ENCODE measurements at places on chromosomes 13 and 19.

DNA sequence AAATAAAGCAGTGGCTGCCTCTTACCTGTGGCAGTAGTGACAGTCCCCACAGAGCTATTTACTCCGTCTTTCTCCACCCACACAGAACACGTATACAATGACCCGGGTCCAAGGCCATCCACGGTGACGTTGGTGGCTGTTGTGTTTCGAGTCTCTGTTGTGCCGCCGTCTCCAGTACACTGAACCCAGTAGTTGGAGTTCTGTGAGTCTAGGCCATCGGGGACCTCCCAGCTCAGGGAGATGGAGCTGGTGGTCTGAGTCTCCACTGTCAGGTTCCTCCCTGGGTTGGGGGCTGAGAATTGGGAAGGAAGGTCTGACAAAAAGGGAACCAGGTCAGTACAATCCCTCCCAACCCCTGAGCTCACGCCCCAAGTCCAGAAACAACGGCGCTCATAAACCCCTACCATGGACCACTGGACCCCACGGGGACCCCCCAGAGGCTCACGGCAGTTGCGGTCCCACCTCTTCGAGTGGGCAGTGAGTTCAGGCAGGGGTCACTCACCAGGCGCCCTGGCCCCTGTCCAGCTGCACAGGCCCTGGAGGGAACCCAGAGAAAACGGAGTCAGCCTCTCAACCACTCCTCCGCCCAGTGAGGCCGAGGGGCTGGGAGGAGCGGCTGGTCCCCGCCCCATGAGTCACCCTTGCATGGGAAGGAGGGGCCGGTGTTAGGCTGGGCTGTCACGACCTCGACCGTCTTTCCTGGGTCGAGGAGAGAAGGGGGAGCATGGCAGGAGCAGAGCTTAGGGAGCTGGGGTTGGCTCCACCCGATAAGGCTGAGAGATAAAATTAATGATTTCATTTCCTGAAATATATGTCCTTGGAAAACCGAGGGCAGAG is 2.4 kb downstream of the PTPRH start:
- peak; percentile 92 for DNase-seq

DNA sequence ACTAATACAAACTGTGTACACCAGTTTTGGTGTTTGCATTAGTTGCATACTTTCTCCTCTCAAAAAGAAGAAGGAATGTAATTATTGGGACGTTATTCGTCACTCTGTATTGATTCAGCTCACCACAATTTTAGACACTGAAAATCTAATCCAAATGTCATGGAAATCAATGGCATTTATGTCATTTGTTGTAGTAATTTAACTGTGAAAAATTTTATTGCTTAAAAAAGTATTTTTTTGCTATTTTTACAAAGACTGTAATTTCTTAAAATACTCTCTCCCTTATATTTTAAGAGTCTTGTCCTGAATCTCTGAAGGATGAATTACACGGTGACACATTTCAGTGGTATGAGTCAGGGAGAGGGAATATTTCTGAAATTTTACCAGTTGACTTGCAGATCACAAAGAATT is 2117.6 kb downstream of the PCDH9 start:
- DNase-seq: no peak

DNA sequence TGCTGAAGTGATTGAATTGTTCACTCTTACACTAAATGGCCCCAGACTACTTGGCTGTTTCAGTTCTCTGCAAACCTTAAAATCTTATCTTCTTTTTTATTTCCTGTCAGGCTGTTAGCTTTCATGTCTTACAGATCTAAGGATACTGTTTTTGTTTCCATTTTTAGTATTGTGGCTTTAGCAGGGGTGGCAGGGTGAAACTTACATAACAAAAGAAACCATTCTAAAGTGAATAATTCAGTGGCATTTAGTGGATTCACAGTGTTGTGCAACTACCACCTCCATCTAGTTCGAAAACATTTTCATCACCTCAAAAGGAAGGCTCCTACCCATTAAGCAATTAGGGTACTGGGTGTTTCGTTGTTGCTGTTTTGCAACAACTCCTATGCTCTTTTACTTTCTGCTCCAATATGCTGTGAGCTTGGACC is 19.8 kb downstream of the TMEM272 start:
- no peak for DNase-seq

DNA sequence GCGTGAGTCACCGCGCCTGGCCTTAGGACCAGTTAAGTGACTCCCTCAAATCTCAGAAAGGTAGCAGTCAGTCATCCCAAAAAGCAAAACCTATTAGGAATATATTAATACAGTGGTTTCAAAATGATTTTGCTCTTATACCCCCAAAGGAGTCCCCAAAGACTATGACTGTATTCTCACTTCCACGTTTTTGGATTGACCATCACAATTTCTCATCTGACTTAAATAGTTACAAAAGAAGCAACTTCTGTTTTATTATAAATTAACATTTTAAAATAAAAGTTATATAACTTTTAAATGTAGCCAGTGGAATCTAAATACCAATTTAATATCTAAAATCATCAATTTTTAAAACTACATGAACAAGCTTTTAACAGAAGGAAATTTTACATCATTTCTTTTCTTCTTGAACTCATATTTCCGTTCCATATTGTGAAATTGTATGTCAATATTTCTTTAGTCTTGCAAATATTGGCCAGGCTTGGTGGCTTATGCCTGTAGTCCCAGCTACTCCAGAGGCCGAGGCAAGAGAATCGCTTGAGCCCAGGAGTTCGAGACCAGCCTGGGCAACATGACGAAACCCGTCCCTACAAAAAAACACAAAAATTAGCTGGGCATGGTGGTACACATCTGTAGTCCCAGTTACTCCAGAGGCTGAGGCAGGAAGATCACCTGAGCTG is 1.5 kb upstream of the SPART start:
- DNase-seq: no peak

- no peak for DNase-seq
Observed at GRCh38 chr13:112341976-112342735, 34.0 kb upstream of the SPACA7 start.

- no peak for DNase-seq
Observed at GRCh38 chr13:113098162-113098732, 7.3 kb upstream of the F7 start.

- peak; percentile 52 for DNase-seq
Observed at GRCh38 chr19:5628919-5629481, 6.1 kb downstream of the SAFB start.

DNA sequence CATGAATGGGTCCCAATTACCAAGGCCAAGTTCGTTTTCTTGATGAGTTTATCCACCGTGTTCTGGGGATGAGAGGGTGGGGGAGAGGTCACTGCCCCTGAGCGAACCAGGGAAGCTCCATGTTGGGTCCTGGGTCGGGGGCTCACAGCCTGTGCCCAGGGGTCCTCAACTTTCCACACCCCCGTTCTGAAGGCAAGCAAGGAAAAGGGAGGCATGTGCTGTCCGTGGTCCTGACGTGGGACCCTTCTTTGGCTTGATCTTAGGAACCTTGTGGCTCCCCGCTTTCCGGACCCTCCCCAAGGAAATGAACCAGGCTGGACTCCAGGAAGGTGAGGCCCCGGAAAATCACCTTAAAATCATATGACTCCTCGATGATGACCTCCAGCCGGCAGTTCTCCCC is 18.2 kb upstream of the MEIS3 start:
- no peak for DNase-seq

GRCh38 chr13:113771709-113772331 is 12.8 kb downstream of the TMEM255B start:
- DNase-seq: no peak

GRCh38 chr13:30928978-30929377 is 3.5 kb upstream of the TEX26 start:
- DNase-seq: no peak

DNA sequence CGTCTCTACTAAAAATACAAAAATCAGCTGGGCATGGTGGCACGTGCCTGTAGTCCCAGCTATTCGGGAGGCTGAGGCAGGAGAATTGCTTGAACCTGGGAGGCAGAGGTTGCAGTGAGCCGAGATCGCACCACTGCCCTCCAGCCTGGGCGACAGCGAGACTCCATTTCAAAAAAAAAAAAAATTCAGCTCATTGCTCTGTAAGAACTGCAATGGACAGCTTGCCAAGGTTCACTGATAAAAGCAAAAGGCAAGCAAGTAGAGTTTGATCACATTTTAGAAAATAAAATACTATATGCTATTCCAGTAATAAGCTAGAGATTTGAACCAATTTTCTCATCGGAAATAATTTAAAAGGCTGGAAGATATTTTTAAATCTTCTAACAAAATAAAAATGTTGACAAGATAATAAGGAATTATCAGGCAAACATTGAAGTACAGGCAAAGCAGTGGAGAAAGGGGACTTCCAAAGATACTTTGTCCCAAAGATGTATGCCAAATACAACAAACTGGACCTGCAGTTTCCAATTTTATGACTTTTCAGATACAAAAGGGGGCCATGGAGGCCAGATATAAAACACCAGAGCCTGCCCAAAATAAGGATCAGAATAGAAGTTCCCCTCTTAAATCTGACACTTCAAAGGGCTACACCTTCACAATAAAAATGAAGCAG is 29.6 kb downstream of the SLC6A16 start:
- DNase-seq: no peak

GRCh38 chr19:47742634-47743033 is 2.7 kb upstream of the NOP53 start:
- DNase-seq: no peak

GRCh38 chr19:28862238-28862637 is 350.7 kb downstream of the UQCRFS1 start:
- DNase-seq: no peak

- peak; percentile 90 for DNase-seq
Observed at GRCh38 chr19:13764101-13764807, at the start of gene MRI1. MRI1 (plus strand) TSS chr19:13764522; CDS start chr19:13764589, 67 bp downstream.

- DNase-seq: no peak
Observed at GRCh38 chr19:54451331-54451871, 2.4 kb downstream of the LENG8 start.

DNA sequence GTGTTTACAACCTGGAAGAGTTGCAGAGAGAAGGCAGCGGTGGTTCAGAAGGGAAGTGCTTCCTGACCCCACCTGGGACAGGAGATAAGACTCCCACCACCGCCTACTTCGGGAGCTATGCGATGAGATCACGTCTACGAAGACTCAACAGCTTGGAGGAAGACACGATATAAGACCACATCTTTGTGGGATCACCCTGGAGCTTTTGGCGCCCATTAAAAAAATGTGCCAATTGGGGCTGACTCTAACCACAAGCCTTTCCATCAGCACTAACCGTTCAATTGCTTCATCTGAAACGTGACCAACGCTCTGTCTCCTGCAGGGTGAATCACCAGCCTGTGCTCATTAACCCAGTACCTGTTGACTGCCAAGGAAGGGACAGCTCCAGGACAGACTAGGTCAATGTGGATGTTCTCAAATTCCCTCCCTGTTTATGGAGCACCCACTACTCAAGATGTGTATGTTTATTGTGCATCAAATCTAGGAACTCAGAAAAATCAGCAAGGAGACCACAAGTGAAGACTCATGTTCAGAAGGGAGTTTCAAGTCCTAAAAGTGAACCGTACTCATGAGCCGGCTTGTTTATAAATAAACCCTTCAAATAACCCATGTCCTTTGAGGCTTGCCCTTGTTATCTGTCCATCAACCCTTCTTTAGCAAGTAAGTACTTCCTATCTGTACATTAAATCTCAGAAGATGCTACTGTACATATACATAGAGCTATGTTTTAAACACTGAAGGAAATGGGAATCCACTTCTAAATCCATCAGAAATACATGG is 67.5 kb downstream of the LATS2 start:
- DNase-seq: peak; percentile 29

GRCh38 chr19:498511-498891 is 2.2 kb downstream of the MADCAM1 start:
- no peak for DNase-seq

DNA sequence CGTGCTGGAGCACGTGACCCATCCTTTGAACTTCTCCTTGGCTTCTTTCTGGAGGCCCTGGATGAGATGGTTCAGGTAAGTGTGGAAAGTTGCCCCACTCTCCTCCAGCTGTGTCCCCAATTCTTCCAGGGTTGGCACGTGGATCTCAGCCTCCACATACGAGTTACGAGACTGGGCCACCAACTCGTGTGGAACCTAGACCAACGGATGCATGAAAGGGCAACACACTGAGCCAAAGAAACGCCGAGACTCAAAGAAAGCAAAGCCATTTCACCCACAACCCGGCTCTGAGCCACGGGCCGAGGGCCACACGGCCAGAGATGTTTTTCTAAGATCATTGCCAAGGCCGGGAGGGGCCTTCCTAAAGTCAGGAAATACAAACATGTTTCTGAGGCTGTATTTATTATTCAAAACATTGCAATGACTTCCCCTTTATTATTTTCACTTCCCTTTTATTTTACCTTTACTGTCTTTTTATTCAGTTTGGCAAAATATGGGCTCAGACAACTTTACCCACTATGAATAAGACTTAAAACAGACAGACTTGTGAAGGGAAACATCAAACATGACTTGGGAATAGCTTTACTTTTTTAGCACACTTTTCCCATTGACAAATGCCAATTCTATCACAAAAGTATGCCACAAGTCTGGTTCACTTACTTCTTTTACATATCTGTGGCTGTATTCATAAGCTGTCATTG is 94.6 kb downstream of the KL start:
- no peak for DNase-seq

DNA sequence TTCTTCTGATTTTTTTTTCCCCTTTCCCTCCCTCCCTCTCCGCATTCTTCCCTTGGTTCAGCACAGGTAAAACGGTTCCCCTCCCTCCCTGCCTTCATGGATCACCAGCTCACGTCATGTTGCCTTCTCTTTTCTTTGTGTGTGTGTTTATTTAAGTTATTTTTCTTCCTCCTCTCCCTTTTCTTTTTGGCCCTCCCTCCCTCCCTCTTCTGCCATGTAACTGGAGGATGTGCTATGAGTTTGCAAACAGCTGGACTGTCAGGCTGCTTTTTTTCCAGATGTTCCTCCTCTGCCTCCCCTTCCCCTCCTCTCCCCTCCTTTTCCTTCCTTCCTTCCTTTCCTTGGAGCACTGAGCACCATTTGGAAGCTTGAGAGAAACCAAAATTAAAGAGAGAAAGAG is 2.0 kb downstream of the LENG9 start:
- DNase-seq: no peak

GRCh38 chr13:32038343-32038742 is 6.8 kb downstream of the FRY start:
- no peak for DNase-seq

DNA sequence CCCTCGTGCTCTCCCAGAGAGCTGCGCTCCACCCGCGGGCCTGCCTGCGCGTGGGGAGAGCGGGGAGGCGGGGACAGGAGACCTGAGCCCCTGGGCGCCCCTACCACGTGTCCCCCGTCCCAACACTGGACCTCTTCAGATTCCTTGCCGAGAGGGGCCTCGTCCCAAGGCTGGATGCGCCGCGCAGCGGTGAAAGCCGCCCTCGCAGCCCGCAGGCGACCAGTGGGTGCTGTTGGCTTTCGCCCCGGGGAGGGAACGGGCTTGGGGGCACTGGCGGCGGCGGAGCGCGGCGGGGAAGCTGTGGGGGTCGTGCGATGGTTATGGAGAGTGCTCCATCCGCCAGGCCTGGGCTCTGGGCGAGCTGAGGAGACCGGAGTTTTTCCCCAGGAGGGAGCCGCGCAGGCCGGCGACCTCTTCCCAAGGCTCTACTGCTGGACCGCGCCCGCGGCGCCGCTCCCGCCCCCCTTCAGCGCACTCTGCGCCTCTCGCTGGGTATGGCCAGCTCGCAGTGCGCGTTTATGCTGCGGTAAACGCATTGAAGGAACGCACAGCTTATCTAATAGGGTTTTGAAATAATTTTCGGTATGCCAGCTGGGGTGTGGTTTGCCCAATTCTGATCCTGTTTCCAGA is 17.2 kb upstream of the RNF17 start:
- no peak for DNase-seq

- DNase-seq: no peak
Observed at GRCh38 chr13:93437081-93437480, 210.5 kb downstream of the GPC6 start.

- no peak for DNase-seq
Observed at GRCh38 chr13:33752597-33752996, 65.4 kb upstream of the RFC3 start.

All from Peyer's patch (tissue), 4 donors.